ENCODE measurements at places on chromosomes 3 and 15.

DNA sequence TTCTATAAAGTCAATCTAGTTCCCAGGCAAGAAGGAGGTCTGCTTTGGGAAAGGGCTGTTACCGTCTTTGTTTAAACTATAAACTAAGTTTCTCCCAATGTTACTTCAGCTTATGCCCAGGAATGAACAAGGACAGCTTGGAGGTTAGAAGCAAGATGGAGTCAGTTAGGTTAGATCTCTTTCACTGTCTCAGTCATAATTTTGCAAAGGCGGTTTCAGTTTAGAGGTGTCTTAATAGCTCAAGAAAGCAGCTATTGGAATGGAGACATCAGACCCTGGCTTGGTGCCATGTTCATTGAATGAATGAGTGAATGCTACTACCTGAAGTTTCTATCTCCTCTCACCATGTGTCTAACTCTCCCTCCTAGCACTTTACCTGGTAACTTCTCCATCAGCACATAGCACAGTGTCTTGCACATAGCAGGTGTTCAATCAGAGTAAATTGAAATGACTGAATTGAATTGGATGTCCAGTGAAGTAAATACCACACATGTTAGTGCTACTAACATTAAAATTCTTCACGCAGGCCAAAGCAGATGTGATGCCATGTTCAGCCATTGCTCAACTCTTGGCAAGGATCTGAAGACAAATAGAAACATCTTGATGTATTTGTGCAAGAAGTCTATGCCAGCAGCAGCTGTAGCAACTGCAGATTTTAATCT lies 28.2 kb downstream of the CLEC3B start:
- no peak for DNase-seq

GRCh38 chr3:78098367-78098766 lies 1058.5 kb downstream of the ROBO2 start:
- no peak for DNase-seq

DNA sequence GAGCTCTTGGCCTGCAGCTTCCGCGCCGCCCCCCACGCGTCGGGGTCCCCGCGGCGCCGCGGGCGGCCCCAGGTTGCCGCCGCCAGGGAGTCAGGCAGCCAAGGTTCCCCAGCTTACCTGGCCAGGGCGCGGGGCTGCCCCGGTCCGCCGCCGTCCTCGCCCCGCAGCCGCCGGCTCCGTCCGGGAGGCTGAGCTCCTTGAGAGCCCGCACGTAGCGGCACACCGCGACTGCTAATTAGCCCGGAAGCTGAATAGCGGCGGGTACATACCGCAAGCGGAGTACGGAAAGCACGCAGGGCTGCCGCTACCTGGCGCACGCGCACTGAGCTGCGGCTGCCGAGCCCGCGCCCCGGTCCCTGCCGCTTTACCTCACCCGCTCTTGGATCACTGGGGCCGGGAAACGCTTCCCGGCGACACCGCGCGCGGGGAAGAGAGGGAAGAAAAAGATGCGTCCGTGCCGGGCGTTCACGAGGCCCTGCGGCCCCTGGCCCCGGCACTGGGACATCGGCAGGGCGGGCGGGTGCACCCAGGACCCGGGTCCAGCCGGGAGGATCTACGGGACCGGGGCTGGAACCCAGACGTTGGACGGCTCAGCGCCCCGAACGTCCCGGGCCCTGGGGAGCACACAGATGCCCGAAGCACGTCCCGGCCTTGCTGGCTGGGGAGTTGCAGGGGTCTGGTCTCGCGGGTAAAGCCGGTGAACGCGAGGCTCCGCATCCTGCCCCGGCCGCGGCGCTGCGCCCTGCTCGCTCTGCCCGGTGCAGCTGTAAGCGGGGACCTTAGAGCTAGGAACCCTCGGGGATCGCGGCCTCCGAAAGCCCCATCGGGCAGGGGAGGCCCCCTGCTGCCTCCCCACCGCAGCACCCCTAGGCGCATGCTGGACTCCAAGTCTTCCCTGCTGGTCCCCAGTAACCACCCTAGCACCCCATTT lies at the start of gene GOLGA8B:
Gene GOLGA8B, minus strand, starts transcription at position 253 of the 931 bp plus-strand sequence. CDS start 47,739 bp downstream, outside the sequence.
- peak; percentile 70 for DNase-seq

DNA sequence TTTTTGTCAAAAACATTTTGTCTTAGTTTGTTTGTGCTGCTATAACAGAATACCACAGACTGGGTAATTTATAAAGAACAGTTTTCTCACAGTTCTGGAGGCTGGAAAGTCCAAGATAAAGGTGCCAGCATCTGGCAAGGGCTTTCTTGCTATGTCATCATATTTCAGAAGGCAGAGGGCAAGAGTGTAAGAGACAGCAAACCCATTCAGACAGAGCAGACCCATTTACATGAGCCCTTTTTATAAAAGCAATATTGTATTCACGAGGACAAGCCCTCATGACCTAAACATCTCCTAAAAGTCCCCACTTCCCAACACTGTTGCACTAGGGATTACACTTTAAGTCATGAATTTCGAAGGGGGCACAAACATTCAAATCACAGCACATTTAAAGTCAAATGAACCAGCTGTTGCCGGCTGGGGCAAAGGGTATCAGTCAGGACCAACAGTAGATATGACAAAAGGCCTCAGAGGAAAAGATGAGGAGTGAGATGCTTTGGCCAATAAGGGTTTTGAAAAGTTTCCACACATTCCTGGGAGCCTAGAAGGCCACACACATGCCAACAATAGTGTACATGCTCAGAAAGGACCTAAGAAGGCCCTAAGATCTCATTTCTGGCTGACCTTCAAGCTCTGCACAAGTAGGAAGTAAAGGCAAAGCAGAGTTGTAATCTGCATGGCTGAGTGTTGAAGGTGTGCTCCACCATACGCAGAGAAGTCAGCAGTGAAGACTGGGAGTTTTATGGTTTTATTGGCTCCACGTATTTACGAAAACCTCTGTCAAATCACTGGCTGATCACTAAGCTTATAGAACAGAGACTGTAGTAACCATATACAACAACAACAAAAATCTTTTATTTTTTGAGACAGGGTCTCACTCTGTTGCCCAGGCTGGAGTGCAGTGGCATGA lies 37.9 kb downstream of the UQCC5 start:
- no peak for DNase-seq
